ENCODE measurements at places on chromosomes 6 and 20. TPM values are rescaled to one million over a fixed set of nuclear protein-coding genes. Genes with fewer than 3 reads are reported as not detected.

Gene ARID1B
- total RNA-seq, result 83.2 TPM

Gene INSM1
- not detected for total RNA-seq

Gene TBC1D22B
- total RNA-seq, result 14.7 TPM

Gene GGTLC1
- total RNA-seq, result not detected

Gene VEGFA
- 33.6 TPM for total RNA-seq

Gene BANF2
- total RNA-seq, result not detected

Gene SDC4
- total RNA-seq, result 7.1 TPM

Gene FGD2
- total RNA-seq, result 12.4 TPM

Gene TCP11
- total RNA-seq, result not detected

Gene CLPSL1
- not detected for total RNA-seq

Gene NOX3
- not detected for total RNA-seq

Gene TNFAIP3
- total RNA-seq, result 89.5 TPM

DNA sequence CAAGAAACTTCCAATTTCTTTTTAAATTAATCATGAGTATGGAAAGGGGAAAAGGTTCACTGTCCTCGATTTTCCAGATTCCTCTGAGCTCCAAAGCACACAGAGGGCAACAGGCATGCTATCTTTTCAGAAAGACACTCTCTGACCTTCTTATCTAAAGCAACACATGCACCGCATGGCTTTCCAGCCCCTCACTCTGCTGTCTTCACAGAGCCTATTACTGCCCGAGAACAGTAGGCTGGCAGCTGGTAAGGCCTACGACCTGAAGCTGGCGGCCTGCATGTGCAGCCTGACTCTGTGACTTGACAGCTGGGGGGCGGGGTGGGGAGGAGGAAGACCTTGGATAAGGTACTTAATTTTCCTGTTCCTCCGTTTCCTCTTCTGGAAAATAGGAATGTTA, 86.3 kb downstream of the ELOVL4 start:
- DNase-seq, result no peak

- no peak for DNase-seq
Observed at GRCh38 chr6:105675715-105676397, 273.0 kb upstream of the PREP start.

- DNase-seq, result no peak
Observed at GRCh38 chr6:131914234-131914633, 36.9 kb downstream of the CCN2 start.

DNA sequence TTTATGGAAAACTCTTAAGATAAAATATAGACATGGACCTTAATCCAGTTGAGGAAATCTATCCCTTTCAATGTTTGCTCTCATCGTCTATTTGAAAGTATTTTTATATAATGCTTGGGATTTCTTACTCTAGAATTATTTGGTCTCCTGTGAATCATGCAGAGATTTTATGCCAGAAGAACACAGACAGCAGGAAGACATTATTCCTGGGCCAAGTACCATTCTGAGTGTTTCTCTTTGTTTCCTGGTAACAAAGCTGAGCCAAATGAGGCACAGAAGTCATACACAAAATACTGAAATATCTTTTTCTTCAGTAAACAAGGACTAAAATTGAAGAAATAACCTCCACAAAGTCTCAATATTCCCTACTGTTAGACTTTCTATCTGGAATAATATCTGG, 538.2 kb upstream of the EYS start:
- DNase-seq, result no peak

GRCh38 chr6:56677559-56677958, 34.9 kb upstream of the DST start:
- DNase-seq, result no peak

DNA sequence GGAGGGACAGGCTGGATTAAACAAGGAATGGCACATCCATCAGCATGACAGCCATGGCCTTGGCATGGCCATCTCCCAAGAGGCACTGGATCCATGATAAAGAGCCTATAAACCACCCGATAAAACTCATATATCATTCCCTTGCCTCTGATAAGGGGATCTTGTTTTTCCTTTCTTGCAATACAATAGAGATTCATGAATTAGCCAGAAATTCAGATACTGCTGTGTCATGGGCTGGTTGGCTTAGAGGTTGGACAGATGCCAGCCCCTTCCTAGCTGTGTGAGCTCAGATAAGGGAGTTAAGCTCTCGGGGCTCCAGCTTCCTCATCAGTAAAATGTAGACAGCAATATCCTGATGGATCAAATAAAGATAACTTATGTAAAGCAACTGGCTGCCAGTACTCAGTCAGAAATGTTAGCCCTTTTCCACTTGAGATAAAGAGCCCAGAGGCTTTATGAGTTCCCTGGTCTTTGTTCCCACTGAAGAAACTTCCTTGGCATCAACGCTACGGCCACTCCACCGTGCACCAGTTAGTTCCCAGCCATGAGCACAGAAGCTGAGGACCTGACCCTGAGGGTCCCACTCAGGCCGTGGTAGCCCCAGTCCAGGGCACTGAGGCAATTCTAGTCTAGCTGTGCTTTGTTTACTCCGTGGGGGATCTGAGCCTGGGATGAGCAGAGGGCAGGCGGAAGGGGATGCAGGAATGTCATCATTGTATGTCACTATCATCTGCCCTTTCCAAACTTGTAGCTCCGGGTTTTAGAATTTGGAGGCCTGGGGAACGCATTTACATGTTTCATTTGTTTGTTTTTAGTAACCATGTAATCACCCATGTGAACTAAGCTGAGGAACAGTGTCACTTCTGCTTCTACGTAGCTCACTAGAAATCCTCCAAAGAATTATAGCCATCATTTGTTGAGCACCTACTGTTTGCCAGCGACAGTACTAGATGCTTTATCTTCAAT, 67.2 kb upstream of the TBC1D7 start:
- DNase-seq, result no peak

- no peak for DNase-seq
Observed at GRCh38 chr6:108550256-108550655, 10.5 kb upstream of the FOXO3 start.

DNA sequence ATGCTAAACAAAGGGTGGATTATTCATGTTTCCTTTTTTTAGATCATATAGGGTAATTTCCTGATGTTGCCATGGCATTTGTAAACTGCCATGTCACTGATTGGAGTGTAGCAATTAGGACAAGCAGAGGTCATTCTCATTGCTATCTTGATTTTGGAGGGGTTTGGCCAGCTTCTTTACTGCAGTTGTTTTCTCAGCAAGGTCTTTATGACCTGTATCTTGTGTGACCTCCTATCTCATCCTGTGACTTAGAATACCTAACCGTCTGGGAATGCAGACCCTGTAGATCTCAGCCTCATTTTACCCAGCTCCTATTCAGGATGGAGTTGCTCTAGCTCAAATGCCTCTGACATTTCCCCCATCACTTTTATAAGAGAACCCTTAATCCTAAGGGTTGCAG, 53.6 kb downstream of the CDS2 start:
- no peak for DNase-seq

DNA sequence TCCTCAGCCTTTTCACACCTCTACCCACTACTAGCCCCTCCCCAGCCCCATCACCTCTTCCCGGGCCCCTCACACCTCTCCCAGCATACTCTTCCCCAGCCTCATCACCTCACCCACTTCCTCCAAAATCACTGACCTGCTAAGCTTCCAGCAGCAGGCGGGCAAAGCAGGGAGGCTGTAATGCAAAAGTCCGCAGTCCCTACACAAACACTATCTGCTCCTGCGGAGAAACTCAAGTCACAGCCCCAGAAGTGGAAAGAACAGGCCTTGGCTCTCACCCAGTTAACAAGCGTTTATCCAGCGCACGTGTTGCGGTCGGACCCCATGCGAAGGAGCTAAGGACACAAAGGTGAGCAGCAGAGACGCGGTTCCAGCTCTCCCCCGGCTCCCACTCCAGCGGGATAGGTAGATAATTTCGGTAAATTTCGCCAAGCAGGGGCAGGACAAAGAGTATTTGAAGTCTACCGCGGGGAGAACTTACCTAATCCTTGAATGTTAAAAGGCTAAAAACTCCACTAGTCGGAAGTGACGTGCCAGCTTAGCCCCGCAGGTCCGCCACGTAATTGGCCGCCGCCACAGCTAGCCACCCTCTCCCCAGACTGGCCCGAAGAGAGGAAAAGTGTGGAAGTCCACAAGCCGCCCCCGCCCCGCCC, 728 bp upstream of the TRIM39 start:
- peak; percentile 74 for DNase-seq

DNA sequence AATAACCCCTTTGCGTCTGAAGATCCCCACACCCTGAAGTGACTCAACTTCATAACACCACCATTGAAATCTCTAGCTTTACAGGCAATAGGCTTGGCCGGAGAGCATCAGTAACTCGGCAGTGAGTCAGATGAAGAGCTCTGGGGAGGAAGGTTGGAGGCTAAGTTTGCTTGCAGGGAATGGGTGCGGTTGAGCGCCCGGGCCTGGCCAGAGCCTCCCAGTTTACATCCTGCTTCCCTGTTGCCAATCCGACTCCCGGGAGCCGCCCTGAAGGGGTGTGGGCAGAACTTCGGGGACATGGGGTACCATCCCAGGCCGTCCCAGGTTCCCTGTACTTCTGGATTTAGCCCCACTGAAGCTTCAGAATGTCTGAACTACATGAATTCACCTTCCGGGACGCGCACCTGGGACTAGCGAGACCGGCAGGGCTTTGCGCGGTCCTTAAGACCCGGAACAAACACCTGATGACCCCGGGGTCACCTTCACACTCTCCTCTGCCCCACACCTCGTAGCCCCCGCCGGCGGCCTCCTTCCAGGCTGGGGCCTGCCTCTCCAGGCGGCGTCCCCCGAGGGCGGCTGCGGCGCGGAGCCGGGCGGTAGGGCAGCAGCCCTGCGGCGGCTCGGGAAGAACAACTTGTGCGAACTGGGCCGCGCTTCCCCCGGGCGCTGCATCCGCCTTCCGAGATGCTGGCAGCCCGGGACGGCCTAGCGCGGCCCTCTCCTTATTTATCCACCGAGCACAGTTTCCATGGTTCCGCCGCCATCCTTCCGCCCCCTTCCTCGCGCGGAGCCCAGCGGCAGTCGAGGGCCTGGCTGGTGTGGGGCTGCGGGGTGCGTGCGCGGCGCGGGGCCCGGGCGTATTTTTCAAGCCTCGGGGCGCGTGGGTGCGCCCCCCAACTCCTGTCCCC, 56.6 kb upstream of the RREB1 start:
- peak; percentile 55 for DNase-seq

- no peak for DNase-seq
Observed at GRCh38 chr6:154125421-154125820, 86.4 kb downstream of the OPRM1 start.

GRCh38 chr6:11848852-11849731, 70.5 kb upstream of the ADTRP start:
- DNase-seq, result no peak

GRCh38 chr6:79742030-79742429, 110.9 kb downstream of the SH3BGRL2 start:
- no peak for DNase-seq
